Mucosa of gallbladder (tissue), 1 donor: ENCODE measurements at places on chromosomes 1 and 21. TPM values are rescaled to one million over a fixed set of nuclear protein-coding genes. Genes with fewer than 3 reads are reported as not detected.

The NUDT4B gene
- total RNA-seq: 0.46 TPM

The ROR1 gene
- 13.1 TPM for total RNA-seq

The IQCC gene
- total RNA-seq: 3.5 TPM

The CELA2B gene
- 0.35 TPM for total RNA-seq

The MEGF6 gene
- 43.4 TPM for total RNA-seq

The LRRC7 gene
- 4.1 TPM for total RNA-seq

The FALEC gene
- total RNA-seq: 1.1 TPM

The LYST gene
- 20.1 TPM for total RNA-seq

The MR1 gene
- total RNA-seq: 26.9 TPM

The CCDC185 gene
- not detected for total RNA-seq

The ZNF684 gene
- 4.4 TPM for total RNA-seq

The PLD5 gene
- total RNA-seq: 0.06 TPM

The SRSF11 gene
- 127 TPM for total RNA-seq

The TNFRSF8 gene
- 2.3 TPM for total RNA-seq

The GJC2 gene
- total RNA-seq: 2.8 TPM

The TEDDM1 gene
- total RNA-seq: not detected

The TCHH gene
- 0.09 TPM for total RNA-seq

The PPIAL4G gene
- 0.09 TPM for total RNA-seq

The MYCL gene
- 4.4 TPM for total RNA-seq

The ERICH3 gene
- 0.09 TPM for total RNA-seq

The PFDN2 gene
- total RNA-seq: 35.4 TPM

The NID1 gene
- total RNA-seq: 89.4 TPM

The FCRL3 gene
- total RNA-seq: 0.03 TPM

The NPHS2 gene
- total RNA-seq: not detected

The DCST1 gene
- total RNA-seq: not detected

The ITGB2 gene
- 84.5 TPM for total RNA-seq

The CFAP57 gene
- total RNA-seq: 0.75 TPM

The COL6A1 gene
- 583 TPM for total RNA-seq

The CD52 gene
- 21.1 TPM for total RNA-seq

The CD244 gene
- 1.5 TPM for total RNA-seq

The CHODL gene
- 0.43 TPM for total RNA-seq

The NR1I3 gene
- total RNA-seq: not detected

The TFF1 gene
- 241 TPM for total RNA-seq

The DISP3 gene
- total RNA-seq: 0.09 TPM

The FCGR3B gene
- 2.0 TPM for total RNA-seq

The KIF14 gene
- total RNA-seq: 0.43 TPM

The CHIA gene
- total RNA-seq: 0.23 TPM

The TSPAN1 gene
- 137 TPM for total RNA-seq

The PTCH2 gene
- total RNA-seq: 1.9 TPM

The PTGER3 gene
- 28.4 TPM for total RNA-seq

The AUNIP gene
- total RNA-seq: 0.26 TPM

The CHI3L1 gene
- 0.40 TPM for total RNA-seq

The CSF3R gene
- 13.2 TPM for total RNA-seq

The HSD3B2 gene
- 1.8 TPM for total RNA-seq

The EMC1 gene
- 38.8 TPM for total RNA-seq

The NCF2 gene
- total RNA-seq: 9.6 TPM

The PRELP gene
- 72.1 TPM for total RNA-seq

The DNAJC6 gene
- total RNA-seq: 6.0 TPM

The TCHHL1 gene
- total RNA-seq: not detected
